K562 (cell line): ENCODE measurements at places on chromosomes 2 and 18.

- H3K36me3 ChIP-seq, result no peaks in the 10 kb centered on the region
- H3K4me1 ChIP-seq, result no peaks in the 10 kb centered on the region
- DNase-seq, result no peak
- H3K4me3 ChIP-seq, result no peak overlapping the region
- H3K27ac ChIP-seq, result no peak overlapping the region
Measured at GRCh38 chr18:36672437-36673344, 156.1 kb downstream of the TPGS2 start.

DNA sequence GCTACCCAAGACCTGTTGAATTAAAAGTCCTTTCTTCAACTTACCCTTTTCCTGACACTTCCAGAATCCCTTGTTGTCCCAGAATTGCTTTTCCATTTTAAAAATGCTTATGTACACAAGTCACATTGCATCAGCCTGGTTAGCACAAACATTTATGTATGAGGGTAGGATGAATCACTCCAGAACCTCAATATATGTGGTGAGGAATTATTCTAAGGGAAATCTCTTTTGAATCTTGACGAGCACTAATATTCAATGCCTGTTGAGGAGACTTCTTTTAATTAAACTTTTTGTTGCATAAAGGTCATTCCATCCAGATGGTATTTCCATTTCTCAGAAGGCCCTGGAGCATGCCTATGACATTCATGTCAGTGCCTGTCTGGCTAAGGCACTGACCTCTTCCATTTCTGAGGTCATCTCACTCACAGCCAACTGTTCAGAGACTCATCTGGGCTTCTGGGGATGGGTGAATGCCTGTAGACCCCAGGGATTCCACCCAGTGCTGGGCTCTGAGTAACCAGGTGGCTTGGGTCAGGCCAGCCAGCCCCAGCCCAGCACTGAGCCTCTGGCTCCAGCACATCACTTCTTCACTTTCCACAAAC lies 28.2 kb downstream of the ACMSD start:
- H3K4me1 ChIP-seq, result peaks cover 3% of the 10 kb centered on the region; the same call in 1 of the 2 replicates
- H3K36me3 ChIP-seq, result no peaks in the 10 kb centered on the region
- no peak for DNase-seq
- no peak overlapping the region for H3K4me3 ChIP-seq

DNA sequence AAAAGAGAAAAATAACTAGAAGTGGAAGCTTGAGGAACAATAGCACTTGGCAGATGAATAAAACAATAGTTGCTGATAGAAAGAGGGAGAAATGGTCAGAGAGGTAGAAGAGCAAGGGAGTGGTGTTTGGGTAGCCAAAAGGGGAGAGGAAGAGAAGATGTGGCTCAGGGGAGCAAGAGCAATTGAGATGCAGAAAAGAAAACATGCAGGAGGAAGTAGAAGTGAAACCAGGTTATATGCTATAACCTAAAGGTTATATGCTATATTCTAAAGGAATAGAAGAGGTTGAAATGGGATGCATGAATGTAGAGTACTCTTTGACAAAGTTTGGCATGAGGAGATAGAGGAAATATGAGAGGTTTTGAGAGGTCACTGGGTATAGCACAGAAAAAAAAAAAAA lies 759.5 kb downstream of the SATB2 start:
- H3K4me3 ChIP-seq, result no peak overlapping the region
- H3K27me3 ChIP-seq, result no peaks in the 10 kb centered on the region
- no peaks in the 10 kb centered on the region for H3K36me3 ChIP-seq
- no peak for DNase-seq

DNA sequence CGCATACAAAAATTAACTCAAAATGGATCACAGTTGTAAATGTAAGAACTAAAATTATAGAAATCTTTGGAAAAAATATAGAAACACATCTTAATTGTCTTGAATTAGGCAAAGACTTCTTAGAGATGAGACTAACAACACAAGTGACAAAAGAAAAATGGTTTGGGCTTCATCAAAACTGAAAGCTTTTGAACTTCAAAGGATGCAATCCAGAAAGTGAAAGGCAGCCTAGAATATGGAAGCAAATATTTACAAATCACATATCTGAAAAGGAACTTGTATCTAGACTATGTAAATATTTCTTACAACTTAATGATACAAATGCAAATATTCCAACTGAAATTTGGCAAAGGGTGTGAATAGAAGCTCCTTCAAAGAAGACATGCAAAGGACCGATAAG lies 582.8 kb upstream of the ZEB2 start:
- H3K27me3 ChIP-seq, result no peaks in the 10 kb centered on the region
- no peak for DNase-seq
- H3K36me3 ChIP-seq, result no peaks in the 10 kb centered on the region
- no peaks in the 10 kb centered on the region for H3K4me1 ChIP-seq
- H3K27ac ChIP-seq, result no peak overlapping the region
- no peak overlapping the region for H3K4me3 ChIP-seq

DNA sequence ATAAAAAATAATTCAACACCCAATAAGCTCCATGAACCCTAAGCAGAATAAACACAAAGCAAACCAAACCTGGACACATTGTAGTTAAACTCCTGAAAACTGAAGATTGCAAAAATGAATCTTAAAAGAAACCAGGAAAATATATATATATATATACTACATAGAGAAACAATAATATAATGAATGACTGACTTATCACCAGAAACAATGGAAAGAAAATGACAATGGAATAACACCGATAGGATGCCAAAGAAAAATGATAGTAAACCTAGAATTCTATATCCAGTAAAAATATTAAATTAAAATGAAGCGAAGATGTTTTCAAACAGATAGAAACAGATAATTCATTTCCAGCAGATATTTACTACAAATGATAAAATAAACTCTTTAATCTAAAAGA lies 346.9 kb downstream of the IRS1 start:
- H3K4me3 ChIP-seq, result no peak overlapping the region
- no peak overlapping the region for H3K27ac ChIP-seq
- no peaks in the 10 kb centered on the region for H3K27me3 ChIP-seq
- DNase-seq, result no peak
- H3K36me3 ChIP-seq, result no peaks in the 10 kb centered on the region

DNA sequence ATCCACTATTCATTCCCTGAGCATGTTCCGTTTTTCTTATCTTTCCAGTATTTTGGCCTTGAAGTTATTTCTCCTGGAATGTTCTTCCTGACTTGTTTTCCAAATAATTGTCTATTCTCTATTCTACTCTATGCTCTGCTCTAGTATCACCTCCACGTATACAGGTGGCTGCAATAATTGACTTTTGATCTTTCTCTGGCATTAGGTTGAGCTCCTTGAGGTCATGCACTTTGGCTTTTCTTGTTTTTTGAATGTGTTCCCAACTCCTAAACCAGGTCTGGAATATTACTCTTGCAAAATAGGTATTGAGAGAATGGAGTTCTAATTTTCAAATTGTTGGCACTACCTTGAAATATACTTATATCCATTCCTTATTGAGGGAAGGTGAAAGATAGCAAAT lies 550.4 kb downstream of the CNTNAP5 start:
- DNase-seq, result no peak
- H3K4me1 ChIP-seq, result no peaks in the 10 kb centered on the region
- H3K4me3 ChIP-seq, result no peak overlapping the region
- H3K27ac ChIP-seq, result no peak overlapping the region

DNA sequence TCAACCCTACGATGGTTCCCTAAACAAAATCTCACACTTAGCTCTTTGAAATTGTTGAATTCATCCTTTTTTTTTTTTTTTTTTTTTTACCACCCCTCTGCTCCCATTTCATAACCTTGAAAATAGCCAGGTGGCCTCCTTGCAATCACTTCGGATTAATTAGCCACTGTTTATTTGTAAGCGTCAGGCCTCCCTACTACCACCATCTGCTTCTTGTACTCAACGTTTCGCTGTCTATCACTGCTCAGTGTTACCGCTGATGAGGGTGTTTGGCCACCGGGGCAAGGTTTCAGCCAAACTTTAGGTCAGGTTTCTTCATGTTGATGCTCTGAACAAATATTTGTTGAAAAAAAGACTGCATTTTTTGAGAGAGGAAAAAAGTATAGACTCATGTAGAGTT lies 183.2 kb downstream of the EPHA4 start:
- no peak for DNase-seq
- no peak overlapping the region for H3K4me3 ChIP-seq
- no peak overlapping the region for H3K27ac ChIP-seq
- no peaks in the 10 kb centered on the region for H3K36me3 ChIP-seq
- no peaks in the 10 kb centered on the region for H3K4me1 ChIP-seq

DNA sequence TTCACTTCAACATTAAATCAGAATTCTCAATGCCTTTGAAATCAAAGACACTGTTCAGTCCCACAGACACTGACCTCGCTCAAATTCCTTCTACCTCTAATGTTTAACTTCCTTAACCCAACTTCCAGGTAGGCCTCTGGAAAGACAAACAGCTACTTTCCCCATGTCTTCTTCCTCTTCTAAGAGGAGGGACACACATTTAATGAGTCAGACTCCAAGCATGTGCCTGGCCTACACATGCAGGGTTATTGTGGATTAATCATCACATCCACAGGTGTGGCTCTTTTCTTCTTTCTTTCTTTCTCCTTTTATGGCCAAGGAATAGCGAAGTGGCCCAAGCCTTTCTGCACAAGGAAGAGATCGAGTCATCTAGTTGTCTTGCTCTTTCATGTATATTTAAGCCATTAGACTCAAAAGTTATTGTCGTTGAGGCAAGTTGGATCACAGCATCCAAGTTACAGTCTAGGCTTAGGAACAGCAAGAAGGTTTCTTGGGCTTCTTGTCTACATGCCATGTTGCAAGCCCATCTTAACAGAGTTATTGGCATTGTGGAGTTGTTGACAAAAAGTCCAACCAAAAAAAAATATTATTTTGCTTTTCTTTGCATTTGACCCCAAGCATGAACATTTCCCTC lies 387.8 kb downstream of the IRS1 start:
- DNase-seq, result no peak
- no peaks in the 10 kb centered on the region for H3K27me3 ChIP-seq
- H3K36me3 ChIP-seq, result no peaks in the 10 kb centered on the region
- no peak overlapping the region for H3K27ac ChIP-seq
- H3K4me3 ChIP-seq, result no peak overlapping the region
- no peaks in the 10 kb centered on the region for H3K4me1 ChIP-seq

DNA sequence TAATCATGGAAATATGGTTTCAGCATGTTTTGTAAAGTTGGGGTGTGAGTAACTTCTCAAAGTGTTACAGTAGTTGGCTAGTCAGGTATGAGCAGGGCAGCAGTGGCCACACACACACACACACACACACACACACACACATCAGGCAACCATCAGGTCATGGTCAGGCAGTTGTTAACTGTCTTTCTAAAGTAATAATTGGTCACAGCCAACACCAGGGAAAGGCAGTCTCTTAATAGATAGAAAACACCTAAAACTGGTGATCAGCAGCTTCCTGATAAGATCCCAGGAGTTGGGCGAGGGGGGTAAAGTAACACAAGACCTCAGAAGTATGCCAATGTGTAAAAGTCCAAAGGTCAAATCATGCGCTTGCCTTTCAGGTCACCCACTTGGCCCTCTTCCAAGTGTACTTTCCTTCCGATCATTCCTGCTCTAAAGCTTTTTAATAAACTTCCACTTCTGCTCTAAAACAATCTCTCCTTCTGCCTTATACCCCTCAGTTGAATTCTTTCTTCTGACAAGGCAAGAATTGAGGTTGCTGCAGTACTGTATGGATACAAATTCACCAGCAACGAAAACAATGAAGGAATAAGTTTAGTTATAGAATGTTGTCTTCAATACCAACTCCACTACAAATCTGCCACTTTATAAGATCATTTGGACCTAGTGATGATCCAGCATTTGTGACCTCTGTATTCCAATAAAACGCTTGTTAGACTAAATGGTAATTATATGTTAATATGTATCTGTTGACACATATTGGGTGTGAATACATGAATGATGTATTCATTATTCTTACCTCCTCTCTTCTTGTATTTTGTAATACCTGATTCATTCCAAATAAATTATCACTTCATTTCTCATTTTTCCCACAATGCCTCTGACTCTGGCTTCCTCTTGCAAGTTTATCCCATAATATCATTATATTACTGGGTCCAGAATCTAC lies 254.3 kb downstream of the METTL4 start:
- no peak for DNase-seq
- no peaks in the 10 kb centered on the region for H3K27me3 ChIP-seq
- no peak overlapping the region for H3K27ac ChIP-seq
- H3K4me1 ChIP-seq, result no peaks in the 10 kb centered on the region; the same call in 1 of the 2 replicates
- H3K4me3 ChIP-seq, result no peak overlapping the region

GRCh38 chr2:72755647-72756423 lies 70.0 kb downstream of the EXOC6B start:
- peaks cover 6% of the 10 kb centered on the region; the same call in 1 of the 3 replicates for H3K4me1 ChIP-seq
- no peak for DNase-seq
- H3K36me3 ChIP-seq, result no peaks in the 10 kb centered on the region
- no peak overlapping the region for H3K27ac ChIP-seq
- no peaks in the 10 kb centered on the region for H3K27me3 ChIP-seq

DNA sequence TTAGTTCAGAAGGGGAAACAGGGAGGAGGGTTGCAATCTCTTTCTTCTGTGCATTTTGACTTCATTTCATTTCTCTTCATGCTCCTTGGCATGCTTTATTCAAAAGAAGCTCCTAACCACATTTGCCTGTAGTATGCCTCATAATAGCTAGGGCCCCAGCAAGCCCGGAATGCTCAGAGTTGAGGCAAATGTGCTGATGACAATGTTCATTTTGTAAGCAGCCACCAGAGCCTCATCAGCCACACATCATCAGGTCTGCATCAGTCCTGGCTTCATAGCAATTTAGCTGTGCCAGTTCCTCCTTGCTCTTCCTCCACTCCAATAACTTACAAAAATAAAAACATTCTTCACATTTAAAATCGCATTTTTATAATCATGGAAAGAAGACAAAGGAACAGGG lies 65.4 kb upstream of the MMADHC start:
- DNase-seq, result no peak
- H3K27me3 ChIP-seq, result no peaks in the 10 kb centered on the region
- no peak overlapping the region for H3K4me3 ChIP-seq
- no peak overlapping the region for H3K27ac ChIP-seq

DNA sequence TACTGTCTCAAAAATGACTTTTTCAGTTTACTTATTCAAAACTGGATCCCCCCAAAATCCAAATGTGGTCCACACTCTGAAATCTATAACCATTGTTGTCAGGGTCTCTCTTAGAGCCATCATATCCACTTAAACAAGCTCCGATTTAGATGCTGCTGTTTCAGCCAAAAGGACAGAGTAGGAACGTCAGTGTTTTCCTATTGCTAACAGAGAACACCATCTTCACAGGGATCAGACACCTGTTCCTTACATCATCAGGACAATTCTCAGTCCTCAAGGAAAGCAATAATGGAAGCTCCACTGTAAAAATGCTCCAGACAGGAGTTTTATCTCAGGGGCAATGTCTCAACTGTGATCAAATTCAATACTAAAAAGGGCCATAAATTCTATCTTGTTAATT lies 155.4 kb downstream of the STK39 start:
- 0 out of 3 replicates have a peak, but pooled peaks cover under 1% of the 10 kb centered on the region for H3K27me3 ChIP-seq
- H3K4me3 ChIP-seq, result no peak overlapping the region
- DNase-seq, result no peak
- no peak overlapping the region for H3K27ac ChIP-seq
- H3K4me1 ChIP-seq, result no peaks in the 10 kb centered on the region
